Mammary epithelial cell (primary cell): ENCODE measurements at places on chromosomes 12 and 14. TPM values are rescaled to one million over a fixed set of nuclear protein-coding genes. Genes with fewer than 3 reads are reported as not detected.

GRCh38 chr12:18141048-18141982 lies 51.3 kb upstream of the RERGL start:
- DNase-seq = peak; percentile 88

GRCh38 chr12:49662998-49663843 lies 39.9 kb downstream of the PRPF40B start:
- DNase-seq = peak; percentile 46

The ASPG gene
- not detected for total RNA-seq

DNA sequence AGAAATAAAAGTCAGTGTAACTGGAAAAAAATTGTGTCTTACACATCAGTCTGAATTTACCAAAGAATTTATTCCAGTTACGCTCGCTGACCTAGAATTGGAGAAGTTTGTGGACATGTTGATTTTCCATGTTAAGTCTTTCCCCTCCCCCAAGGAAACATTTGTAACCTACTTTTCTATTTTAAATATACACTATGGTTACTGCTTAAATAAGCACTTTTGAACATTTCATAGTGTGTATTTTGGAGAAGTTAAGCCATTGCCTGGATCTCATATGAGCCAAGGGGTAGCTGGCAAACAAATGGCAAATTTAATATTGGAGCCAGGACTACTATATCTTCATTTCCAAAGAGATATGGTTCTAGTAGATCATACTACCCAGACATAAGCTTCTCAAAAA lies 42.9 kb upstream of the NT5DC3 start:
- DNase-seq = no peak

The CELA1 gene
- total RNA-seq = not detected in 2 replicates

- DNase-seq = peak; percentile 91
Measured at GRCh38 chr12:19273482-19274330, 144.2 kb downstream of the PLEKHA5 start.

The OR10P1 gene
- not detected for total RNA-seq
